ENCODE measurements at places on chromosomes 3 and 15.

- DNase-seq = no peak
Observed at GRCh38 chr15:26298659-26299170, 435.6 kb upstream of the ATP10A start.

DNA sequence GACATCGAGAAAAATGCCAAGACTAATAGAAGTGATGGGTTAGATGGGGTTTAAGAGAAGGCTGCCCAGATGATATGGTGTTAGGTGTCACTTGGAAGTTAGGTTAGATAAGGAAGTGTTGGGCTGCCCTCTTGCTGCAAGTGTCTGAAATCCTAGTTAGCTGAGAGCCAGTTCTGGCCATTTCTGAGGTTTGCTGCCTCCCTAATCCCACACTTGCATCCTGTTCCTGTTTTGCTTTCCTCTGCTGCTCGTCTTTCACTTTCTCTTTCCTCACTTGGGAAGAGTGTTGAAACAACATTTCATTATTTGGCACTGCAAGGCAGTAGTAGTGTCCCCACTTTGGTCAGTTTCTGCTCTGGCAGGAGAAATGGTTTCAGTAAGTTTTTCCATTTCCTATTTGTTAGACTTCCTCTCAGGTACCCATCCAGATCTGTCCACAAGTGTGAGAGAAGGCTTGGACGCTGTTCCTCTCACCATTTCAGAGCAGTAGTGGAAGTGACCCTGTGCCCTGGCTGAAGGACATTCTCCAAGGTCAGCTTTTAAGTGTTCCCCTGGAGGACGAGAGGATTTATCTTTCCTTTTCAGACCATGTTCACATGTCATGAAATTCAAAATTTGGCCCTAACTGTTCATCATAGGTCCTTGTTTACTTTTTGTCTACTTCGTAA, 93.3 kb downstream of the ADAMTSL3 start:
- no peak for DNase-seq

DNA sequence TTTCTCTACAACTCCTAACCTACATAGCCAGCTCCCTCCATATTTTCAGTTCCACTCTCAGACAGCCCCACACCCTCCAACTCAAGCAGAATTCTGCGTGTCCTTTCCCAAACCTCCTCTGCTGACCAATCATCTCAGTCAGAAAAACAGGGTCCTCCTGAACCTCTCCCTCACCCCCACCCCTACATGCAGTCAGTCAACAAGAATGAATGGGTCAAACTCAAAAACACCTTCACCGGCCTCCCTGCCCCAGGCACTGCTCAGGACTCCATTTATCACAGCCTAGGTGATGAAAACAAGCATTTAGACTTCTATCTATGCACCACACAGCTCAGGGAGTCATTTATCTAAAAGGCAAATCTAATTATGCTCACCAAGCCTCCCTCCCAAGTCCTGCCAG, 32.4 kb downstream of the MYL3 start:
- no peak for DNase-seq

GRCh38 chr3:161137260-161137659, 32.1 kb upstream of the B3GALNT1 start:
- DNase-seq = no peak

GRCh38 chr3:43794776-43795175, 104.0 kb downstream of the ABHD5 start:
- DNase-seq = no peak

GRCh38 chr3:180284331-180285110, 247.8 kb upstream of the PEX5L start:
- no peak for DNase-seq

DNA sequence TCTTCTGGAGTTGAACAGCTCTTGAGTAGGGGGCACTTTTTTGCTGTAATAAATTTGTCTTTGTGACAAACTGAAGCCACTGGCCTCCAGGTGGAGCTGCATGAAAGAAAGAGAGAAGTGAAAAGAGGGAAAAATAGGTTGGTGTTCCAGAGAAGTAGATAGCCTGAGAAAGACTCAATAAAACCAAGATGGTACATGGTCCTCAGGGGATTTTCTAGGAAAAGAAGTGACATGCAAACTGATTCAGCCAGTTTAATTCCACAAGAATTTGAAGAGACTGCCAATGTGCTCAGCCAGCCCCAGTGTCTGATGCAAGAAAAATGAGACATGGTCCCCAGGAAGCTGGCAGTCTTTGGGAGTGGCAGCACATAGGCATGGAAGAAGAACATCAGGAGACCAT, 152.7 kb downstream of the CD47 start:
- peak; percentile 19 for DNase-seq

DNA sequence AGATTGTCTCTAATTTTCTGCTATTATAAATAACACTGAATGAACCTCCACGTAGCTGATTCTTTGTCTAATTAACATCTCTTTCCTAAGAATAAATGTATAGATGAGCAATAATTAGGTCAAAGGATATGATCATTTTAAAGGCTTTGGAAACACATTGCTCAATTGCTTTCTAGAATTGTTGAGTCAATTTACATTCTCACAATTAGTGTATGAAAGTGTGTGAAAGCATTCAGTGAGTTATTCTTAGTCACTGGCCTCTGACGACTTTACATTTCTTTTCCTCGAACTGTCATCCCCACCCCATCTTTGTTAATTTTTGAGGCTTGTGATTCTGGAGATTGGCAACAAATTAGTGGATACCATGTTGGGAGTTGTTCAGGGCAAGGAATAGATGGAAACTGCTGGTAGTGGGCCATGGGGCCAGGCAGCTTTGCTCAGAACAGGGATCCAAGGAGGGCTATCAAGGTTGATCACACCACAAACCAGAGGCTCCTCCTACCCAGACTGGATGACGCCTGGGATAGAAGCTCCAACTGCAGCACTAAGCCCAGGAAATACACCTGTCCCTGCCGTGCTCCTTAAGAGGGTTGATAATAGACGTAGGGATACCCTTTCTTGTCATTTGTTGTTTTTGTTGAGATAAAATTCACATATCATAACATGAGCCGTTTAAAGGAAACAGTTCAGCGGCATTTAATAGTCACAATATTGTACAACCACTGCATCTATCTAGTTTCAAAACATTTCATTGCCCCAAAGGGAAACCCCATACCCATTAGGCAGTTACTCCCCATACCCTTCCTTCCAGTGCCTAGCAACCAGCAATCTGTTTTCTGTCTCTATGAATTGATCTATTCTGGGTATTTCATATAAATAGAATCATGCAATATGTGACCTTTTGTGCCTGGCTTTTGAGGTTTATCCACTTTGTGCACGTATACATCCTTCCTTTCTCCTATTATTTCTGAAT, 27.9 kb downstream of the EIF1B start:
- no peak for DNase-seq

- no peak for DNase-seq
Observed at GRCh38 chr3:152621006-152621868, 213.7 kb upstream of the P2RY1 start.

GRCh38 chr15:67091071-67091979, 25.9 kb downstream of the SMAD3 start:
- DNase-seq = no peak

DNA sequence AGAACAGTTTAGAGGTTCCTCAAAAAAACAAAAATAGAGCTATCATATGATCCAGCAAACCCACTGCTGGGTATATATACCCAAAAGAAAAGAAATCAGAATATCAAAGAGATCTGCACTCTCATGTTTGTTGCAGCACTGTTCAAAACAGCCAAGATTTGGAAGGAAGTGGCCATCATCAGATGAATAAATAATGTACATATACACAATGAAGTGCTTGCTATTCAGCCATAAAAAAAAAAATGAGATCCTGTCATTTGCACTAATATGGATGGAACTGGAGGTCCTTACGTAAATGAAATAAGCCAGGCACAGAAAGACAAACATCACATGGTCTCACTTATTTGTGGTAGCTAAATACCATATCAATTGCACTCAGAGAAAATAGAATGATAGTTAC, 58.4 kb downstream of the SCAPER start:
- no peak for DNase-seq

- no peak for DNase-seq
Observed at GRCh38 chr3:39638301-39638700, 170.8 kb downstream of the MOBP start.

- DNase-seq = peak; percentile 44
Observed at GRCh38 chr15:80093854-80094418, 34.5 kb downstream of the ZFAND6 start.

DNA sequence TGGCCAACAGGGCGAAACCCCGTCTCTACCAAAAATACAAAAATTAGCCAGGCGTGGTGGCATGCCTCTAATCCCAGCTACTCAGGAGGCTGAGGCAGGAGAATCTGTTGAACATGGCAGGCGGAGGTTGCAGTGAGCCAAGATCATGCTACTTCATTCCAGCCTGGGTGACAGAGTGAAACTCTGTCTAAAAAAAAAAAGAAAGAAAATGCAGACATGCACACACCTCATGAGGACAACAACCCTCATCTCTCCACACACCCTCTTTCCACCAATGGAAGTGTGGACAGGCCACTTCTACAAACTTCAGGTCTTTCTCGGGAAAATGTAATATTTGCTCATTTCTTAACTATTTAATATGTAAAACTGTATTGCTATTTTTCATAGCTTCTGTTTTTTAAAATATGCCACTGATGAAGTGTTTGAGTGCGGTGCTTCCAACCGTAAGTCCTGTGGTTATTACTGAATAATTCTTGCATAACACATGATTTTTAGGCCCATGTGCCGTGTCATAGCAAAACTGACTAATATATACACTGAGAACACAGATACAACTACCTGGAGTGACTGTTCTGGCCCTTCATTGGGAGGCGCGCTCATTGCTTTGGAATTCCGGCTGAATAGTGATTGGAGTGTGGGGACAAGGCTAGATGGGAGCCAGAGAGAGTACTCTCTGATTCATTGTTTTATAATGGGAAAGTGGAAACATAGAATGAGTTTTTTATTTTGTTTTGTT, 23.1 kb downstream of the LRRC31 start:
- no peak for DNase-seq

DNA sequence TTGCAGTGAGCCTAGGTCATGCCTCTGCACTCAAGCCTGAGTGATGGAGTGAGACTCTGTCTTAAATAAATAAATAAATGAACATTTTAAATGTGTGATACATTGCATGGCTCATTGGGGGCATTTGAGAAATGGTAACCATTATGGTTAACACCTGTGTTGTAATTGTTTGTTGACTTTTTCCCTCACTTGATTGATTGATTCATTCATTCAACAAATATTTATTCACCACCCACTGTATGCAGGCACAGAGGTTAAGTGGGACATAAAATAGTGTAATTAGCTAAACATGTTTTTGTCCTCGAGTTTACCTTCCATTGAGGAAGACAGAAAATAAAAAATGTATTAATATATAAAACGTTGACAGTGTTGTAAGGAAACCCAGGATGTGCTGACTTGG, 127.1 kb upstream of the ANKRD28 start:
- DNase-seq = no peak

DNA sequence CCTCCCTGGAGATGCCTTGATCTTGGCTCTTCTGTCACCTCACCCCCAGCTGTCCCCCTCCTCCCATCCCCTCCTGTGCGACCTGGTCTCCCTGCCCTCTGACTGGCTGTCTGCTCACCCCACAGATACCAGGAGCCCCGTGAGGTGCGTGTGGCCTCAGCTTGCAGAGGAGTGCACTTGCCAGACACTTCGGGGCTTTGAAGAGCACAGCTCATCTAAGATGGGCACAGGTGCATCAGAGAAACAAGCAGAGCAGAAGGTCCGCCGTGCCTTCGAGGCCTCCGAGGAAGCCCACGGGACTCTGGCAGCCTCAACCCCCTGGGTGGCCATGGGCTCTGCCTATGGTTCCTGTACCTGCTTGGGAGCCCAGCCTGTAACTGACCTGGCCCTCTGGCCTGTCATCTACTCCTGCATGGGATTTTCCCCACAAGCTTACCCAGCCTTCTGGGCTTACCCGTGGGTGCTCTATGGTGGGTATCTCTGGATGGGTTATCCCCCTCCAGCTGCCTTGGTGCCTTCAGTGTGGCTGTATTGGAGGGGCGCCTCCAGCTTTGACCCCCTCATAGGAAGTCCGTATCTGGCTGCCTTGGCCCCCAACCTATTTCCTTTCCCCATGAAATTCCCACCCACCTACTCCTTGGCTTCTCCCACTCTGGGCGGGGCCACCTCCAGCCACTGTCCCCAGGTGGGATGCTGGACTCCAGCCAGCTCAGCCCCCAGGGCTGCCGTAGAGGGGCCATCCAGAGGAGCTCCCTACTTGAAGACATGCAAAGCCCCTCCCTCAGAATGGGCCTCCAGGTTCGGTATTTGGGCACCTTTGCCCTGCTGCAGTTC, 3.8 kb downstream of the PRR23E start:
- DNase-seq = no peak

DNA sequence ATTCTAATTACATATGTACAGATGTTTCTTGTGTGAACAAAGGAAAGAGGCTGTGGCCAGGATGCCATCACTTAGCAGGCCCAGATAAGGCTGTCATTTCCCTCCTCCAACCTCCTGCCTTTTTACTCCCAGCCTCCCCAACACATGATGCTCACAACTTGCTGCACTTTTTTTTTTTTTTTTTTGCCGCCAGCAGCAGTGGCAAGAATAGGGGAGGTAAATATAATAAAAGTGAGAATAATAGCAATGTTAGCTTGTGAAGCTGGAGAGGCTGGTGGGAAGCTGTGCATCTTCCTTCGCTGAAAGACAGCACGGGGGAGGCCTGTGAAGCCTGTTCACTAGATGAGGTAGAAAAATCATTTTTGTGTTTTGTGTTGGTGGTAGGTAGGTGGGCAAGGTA, 42.5 kb upstream of the MYO5C start:
- no peak for DNase-seq

- no peak for DNase-seq
Observed at GRCh38 chr3:42376344-42376798, 34.0 kb downstream of the LYZL4 start.

- no peak for DNase-seq
Observed at GRCh38 chr15:77825252-77825542, 192.5 kb upstream of the LINGO1 start.

DNA sequence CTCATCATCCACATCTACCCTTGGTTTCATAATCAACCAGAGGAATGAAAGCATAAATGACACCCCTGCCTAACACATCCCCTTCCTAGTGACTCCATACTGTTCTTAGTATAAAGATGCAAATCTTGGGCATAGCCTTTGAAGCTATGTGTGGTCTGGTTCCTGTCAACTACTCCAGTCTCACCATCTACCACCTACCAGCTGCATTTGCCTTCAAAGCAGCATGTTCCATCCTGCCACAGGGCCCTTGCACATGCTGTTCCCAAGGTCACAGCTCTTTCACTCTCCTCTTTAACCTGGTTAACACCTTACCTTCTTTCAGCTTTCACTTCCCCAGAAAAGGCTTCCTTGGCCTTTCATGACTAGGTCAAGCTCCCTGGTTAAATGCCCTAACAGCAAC, 62.3 kb upstream of the ARHGEF3 start:
- DNase-seq = no peak

DNA sequence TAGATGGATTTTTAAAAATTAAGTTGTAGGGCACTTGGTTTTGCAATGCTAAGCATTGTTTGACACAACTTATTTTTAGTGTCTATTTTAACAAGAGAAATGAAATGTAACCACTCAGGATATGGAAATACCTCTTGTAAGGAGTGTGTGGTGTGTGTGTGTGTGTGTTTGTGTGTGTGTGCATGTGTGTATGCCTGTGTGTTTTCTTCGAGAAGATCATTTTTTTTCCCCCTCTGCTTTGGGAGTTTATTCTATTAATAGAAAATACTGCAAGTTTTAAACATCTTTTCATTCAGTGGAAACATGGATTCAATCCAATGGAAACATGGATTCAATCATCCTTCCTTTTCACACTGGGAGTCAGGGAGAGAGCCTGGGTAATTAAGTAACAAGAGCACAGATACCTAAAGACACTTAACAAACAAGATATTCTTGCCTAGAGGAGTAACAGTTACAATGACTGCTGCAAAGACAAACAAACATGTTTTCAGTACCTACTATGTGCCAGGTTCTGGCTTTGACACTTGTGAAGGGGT, 567.2 kb upstream of the TBL1XR1 start:
- DNase-seq = no peak

GRCh38 chr3:5929027-5929426, 741.5 kb downstream of the EDEM1 start:
- DNase-seq = no peak
